ENCODE measurements at places on chromosomes 12 and 14. TPM values are rescaled to one million over a fixed set of nuclear protein-coding genes. Genes with fewer than 3 reads are reported as not detected.

The SSPN gene
- polyA plus RNA-seq = 2.0 TPM

The RHOJ gene
- not detected for polyA plus RNA-seq

The SRRM4 gene
- polyA plus RNA-seq = not detected

The TPH2 gene
- polyA plus RNA-seq = not detected

The CHGA gene
- polyA plus RNA-seq = 0.70 TPM

Measured in A549 (cell line).